Neuronal stem cell (in vitro differentiated cells): ENCODE measurements at places on chromosomes 4 and X.

DNA sequence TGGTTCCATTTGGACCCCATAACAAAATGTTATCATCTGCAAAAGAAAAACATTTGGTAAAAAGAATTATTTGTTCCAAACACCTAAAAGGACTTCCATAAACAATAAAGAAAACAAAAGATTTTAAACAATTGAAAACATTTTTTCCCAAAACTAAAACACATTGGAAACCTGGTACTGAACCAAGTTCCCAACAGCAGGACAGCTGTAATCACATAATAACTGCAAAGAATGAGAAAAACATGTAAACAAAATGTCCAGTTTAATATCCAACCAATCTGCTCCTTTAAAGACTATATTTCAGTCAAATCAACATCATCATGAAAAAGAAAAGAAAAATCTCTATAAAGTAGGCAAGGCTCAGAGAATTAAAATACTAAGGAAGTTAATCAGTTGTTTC, 36.3 kb downstream of the PRDM5 start:
- no peak for DNase-seq

GRCh38 chrX:54842607-54843006, 35.1 kb downstream of the MAGED2 start:
- no peak for DNase-seq

- DNase-seq: no peak
Observed at GRCh38 chr4:93568758-93569157, 259.8 kb upstream of the ATOH1 start.

DNA sequence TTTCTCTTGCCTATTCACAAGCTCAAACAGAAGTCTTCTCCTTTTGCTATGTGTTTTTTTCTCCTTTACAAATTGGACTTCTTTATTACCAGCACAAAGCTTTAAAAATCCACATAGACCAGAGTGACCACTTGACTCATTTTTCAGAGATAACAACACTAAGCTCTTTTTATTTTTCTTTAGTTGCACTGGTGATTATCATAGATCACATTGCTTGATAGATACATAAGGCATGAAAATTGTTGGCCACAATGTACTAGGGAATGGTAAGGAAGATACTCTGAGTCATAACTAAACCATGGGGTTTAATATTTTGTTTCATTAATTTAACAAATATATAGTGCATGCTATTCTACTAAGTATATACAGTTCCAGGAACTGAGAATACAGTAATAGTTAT, 159.0 kb downstream of the GASK1B start:
- no peak for DNase-seq

GRCh38 chrX:19991350-19991718, 473 bp upstream of the BCLAF3 start:
- no peak for DNase-seq

- DNase-seq: no peak
Observed at GRCh38 chr4:127849505-127850234, 31.0 kb upstream of the PLK4 start.

- no peak for DNase-seq
Observed at GRCh38 chr4:180669680-180670079, 1573.5 kb upstream of the TENM3 start.
